Left ventricle myocardium superior (tissue), 1 donor: ENCODE measurements at places on chromosomes 16 and 17. TPM values are rescaled to one million over a fixed set of nuclear protein-coding genes. Genes with fewer than 3 reads are reported as not detected.

- no peak for DNase-seq
These were observed 5.0 kb upstream of the ZNF750 start for GRCh38 chr17:82844796-82845162.

KRTAP4-3 gene
- total RNA-seq: not detected

PYY gene
- total RNA-seq: not detected

DNA sequence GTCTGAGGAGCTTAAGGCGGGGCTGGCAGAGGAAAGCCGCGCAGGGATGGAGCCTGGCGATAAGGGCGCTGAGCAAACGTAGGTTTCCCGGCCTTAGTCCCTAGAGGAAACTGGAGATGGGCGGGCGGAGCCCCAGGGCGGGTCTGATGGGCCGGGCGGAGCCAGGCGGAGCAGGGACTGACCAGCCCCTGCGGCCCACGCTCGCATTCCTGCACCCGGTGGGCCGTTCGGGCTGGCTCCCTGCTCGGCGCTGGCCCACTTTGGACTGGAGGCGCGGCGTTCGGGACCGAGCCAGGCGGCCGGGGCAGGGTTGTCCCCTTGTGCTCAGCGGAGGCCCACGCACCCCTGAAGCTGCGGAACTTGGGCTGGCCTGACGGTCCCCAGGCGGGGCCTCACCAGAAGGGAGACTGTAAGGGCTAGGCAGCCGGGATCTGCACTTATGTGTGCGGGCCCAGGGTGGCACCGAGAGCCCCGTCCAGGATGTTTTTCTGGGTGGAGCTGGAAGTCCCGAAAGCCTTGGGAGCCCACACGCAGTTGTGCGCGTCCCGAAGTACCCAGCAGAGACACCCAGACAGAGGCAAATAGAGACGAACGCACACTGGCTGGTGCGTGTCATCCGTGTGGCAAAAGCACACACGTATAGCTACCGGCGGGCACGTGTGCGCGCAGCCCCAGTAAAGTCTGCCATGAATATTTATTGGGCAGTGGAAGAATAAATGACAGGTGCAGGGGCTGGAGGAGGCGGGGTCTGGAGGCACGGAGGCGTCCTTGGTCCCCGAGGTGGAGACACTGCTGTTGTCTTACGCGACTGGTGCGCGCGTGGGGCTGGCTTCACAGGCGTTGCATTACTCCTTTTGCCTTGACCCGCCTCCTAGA is 1.4 kb downstream of the PYDC1 start:
- DNase-seq: peak; percentile 75

GRCh38 chr17:81240761-81241160 is 1.6 kb downstream of the NDUFAF8 start:
- no peak for DNase-seq

GRCh38 chr17:83203472-83204221 is 124.2 kb downstream of the METRNL start:
- peak; percentile 32 for DNase-seq

DNA sequence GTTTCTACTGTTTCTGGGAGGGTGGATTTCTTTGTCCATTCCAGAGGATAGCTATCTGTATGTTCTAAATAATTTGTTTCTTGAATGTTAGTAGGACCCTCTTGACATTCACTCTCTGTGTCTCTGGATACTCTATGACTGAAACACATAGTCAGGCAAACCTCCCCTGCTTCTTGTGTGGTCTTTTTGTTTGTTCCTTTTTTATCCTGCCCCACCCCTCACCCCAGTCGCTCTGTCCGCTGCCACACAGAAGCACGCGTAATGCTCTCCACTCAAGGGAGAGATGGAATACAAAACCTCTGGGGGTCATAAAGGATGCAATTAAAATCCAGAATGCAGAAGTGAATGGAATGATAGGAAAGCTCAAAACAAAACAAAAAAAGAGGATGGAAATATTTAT is 253.1 kb downstream of the RBFOX1 start:
- no peak for DNase-seq

SGSH gene
- total RNA-seq: 11.4 TPM

DNA sequence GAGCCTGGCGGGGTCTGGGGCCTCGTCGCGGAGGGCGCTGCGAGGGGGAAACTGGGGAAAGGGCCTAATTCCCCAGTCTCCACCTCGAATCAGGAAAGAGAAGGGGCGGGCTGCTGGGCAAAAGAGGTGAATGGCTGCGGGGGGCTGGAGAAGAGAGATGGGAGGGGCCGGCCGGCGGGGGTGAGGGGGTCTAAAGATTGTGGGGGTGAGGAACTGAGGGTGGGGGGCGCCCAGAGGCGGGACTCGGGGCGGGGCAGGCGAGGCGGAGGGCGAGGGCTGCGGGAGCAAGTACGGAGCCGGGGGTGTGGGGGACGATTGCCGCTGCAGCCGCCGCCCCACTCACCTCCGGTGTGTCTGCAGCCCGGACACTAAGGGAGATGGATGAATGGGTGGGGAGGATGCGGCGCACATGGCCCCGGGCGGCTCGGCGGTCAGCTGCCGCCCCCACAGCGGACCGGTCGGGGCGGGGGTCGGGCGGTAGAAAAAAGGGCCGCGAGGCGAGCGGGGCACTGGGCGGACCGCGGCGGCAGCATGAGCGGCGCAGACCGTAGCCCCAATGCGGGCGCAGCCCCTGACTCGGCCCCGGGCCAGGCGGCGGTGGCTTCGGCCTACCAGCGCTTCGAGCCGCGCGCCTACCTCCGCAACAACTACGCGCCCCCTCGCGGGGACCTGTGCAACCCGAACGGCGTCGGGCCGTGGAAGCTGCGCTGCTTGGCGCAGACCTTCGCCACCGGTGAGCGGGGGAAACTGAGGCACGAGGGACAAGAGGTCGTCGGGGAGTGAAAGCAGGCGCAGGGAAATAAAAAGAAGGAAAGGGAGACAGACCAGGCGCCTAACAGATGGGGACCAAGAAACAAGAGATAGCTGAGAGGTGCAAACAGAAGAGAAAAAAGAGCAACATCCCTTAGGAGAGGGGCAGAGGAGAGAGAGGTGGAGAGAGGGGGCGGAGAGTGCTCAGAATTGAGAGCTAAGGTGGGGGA is at the start of gene PNMT:
Gene PNMT, plus strand, starts transcription at position 509 of the 980 bp plus-strand sequence. Its CDS starts 23 bp downstream, at position 532.
- peak; percentile 90 for DNase-seq

NPB gene
- 0.69 TPM for total RNA-seq

HID1 gene
- 11.2 TPM for total RNA-seq

- no peak for DNase-seq
These were observed 128.4 kb downstream of the ANKRD11 start for GRCh38 chr16:89361751-89362539.

DNA sequence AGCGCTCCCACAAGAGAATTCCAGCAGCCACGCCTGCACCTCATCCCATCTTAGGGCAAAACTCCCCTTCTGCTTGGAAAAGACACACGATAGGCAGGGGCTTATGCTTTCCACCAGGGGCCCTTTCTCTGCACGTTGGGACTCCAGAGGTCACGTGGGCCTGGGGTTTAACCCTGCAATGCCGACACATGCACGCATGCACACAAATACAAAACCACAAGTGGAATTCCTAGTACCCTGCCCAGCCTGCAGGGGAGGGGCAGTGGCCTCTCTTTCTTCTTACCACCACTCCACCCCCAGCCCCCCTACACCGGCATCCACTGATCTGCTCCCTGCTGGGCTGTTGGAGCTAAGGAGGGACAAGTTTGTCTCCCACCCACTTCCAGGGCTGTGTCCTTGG is 16.8 kb upstream of the CCDC182 start:
- DNase-seq: no peak

DNA sequence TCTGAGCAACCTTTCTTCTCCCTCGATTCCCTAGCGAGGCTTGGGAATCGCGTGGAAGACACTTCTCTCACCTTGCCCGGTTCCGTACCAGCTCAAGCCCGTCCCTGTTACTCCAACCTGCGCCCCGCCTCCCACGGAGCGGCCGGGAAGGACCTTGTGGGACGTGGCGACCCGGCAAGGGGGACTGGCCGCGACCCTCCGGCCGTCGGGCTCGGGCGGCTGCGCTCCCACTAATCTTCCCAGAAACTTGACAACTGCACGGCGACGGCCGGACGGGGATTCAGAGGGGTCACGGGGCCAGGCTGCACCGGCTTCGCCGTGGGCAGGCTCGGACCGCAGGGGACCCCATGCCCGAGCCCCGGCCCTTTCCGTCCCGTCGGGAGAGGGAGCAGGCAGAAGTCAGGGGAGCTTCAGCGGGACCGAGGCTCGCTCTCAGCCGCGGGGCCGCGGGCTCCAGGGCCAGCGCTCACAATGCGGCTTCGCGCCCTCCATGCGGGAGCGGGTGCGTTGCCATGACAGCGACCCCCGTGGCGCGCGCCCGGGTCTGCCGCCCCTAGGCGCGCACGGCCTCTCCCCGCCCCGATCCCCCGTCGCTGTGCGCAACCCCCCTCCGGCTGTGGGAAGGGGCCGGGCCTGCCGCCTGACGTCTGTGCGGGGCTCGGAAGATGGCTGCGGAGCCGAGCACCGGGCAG is at the start of gene SGSM2:
Gene SGSM2, plus strand, starts transcription at position 650 of the 692 bp plus-strand sequence. CDS start 188 bp downstream, outside the sequence.
- DNase-seq: peak; percentile 83

RNF227 gene
- total RNA-seq: 1.1 TPM

- peak; percentile 34 for DNase-seq
These were observed 104.7 kb downstream of the MRM1 start for GRCh38 chr17:36705874-36706731.

DNA sequence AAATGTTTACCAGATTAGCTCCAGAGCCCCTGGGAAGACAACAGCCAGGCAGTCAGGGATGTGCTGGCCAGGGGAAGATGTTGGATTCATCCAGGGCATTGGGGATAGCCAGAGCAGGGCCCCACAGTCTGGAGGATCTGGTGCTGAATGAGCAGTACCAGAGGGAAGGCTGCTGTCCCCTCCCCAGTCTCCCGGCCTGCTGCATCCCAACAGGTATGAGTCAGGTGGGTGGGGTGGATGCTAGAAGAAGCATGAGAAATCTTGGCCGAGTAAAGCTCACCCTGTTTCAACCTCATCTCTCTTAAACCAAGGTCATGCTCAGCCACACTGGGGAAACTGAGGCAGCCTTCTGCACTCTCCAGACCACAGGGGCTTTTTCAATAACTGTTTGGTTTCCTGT is 71.9 kb upstream of the SEC14L1 start:
- DNase-seq: no peak

DNA sequence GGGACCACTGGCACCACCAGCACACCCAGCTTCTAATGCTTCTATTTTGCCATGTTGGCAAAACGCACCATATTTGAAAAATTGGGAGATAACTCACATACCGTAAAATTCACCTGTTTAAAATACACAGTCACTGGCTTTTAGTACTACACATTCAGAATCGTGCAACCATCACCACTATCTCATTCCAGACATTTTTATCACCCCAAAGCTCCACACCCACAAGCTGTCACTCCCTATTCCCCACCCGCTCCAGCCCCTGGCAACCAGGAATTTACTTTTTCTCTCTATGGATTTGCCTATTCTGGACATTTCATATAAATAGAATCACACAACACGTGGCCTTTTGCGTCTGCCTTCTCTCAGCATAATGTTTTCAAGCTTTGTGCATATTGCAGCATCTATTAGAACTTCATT is 25.0 kb downstream of the PPL start:
- no peak for DNase-seq

- DNase-seq: no peak
These were observed 9.3 kb downstream of the ANKS4B start for GRCh38 chr16:21242756-21243155.

ALOXE3 gene
- not detected for total RNA-seq

- DNase-seq: no peak
These were observed 778.1 kb upstream of the SOX9 start for GRCh38 chr17:71342737-71343136.

GRCh38 chr16:85991425-85991824 is 92.5 kb downstream of the IRF8 start:
- DNase-seq: no peak

C1QTNF8 gene
- total RNA-seq: not detected

DNA sequence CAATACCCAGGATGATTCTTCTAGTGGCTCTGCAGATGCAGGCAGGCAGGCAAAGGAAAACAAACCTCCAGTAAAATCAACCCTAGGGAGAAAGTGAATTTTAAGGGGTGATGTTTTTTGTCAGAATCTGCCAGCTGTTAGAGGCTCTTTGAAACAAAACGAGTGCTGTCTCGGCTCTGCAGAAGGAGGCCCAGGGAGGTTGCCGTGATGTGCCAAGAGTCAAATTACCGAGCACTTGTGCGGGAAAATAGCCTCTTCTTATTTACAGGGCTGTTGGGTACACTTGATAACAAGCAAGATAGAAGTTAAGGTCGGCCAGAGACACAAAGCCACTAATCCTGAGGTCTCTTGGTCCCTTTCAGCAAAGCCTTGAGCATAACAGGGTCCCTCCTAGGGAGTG is 68.9 kb upstream of the EEF2KMT start:
- DNase-seq: no peak

DNA sequence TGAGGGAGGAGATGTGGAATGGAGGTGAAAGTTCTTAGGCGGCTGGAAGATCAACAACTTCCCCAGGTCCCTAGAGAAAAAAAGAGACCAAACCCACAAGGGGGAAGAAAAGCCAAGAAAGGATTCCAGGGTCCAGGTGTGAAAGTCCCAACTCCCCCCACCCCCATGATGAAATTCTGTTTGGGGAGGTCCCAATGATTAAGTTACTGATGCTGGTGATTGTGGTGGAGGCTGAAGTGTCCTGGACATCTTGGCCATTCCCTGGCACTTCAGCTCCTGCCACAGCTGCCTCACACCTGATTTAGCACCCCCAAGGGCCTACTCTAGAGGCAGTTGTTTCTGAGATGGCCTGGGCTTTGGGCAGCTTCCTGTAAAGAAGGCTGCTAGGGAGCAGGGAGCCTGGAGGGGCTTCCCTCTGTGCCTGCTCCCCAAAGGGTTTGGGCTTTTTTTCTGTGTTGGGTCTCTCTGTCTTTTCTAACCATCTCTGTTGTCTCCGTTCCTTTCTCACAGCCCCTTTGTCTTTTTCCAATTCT is 13.1 kb downstream of the HOXB4 start:
- DNase-seq: no peak

GRCh38 chr17:67672592-67673335 is 45.0 kb upstream of the NOL11 start:
- no peak for DNase-seq

RUNDC3A gene
- 0.45 TPM for total RNA-seq

- DNase-seq: no peak
These were observed 874 bp downstream of the WWP2 start for GRCh38 chr16:69762814-69763598.

CCT6B gene
- total RNA-seq: 1.3 TPM

PERCC1 gene
- 0.27 TPM for total RNA-seq

DNA sequence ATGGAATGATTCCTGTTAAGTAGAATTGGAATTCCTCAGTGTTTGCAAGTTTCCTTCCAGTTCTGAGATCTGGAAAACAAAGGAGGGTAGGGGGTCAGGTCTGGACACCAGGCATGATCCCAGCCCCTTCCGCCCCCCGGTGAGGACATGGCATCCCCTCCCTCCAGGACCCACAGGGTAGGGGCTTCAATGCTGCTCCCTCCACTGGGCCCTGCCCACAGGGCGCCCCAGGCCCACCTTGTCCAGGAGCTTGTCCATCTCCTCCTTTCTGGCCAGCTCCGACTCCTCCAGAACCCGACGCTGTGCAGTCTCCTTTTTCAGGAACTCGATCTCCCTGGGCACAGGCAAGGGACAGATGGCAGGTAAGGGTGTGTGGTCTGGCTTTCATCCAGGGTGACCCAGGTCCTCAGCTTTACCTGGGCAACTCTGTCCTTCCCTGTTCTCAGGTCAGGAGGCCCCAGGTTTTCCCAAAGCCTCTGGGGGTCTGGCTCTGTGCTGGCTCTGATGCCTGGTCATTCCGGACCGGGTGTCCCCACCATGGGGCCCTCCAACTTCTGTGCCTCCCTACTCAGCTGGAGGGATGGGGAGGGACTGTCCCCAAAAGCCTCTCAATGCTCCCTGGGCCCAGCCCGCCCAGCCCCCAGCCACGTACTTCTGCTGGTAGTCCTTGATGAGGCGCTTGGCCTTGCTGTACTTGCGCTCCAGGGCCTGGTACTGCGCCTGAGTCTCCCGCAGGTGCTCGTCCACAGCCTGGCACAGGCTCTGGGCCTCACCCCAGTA is 5.5 kb upstream of the SAMD14 start:
- no peak for DNase-seq

- DNase-seq: no peak
These were observed 14.7 kb downstream of the TOM1L2 start for GRCh38 chr17:17957584-17957916.
